ENCODE measurements at places on chromosomes 3 and 15.

- no peak for DNase-seq
These were observed 584.4 kb upstream of the TBL1XR1 start for GRCh38 chr3:177781686-177782161.

DNA sequence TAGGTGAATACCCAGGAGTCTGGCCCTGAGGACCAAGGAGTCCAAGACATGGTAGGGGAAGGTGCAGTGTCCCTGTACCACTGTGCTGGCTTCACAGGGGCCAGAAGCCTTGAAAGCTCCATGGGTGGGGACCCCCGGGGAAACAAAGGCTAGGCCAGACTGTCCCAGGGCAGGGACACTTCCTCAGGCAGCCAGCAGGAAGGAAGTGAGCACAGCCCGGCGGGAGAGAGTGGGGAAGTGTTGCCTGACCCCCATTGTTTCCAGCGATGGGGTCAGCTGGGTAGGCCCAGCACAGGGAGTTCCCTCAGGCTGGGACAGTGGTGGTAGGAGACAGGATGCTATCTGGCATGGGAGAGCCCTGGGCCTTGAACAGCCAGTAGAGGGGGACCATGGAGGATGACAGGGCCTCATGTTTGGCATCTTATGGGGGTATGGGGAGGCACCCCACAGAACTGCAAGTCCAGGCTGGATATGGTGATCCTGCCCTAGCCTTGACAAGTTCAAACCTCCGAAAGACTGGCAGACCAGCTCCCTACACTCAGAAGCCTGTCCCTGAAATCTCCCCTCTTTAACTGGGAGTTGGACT, 1.2 kb upstream of the HYAL2 start:
- no peak for DNase-seq

- no peak for DNase-seq
These were observed 20.3 kb downstream of the NIT2 start for GRCh38 chr3:100354850-100355249.

- DNase-seq: no peak
These were observed 48.6 kb upstream of the MAGEF1 start for GRCh38 chr3:184760337-184761074.

- no peak for DNase-seq
These were observed 24.2 kb upstream of the SLC41A3 start for GRCh38 chr3:126107957-126108675.

GRCh38 chr3:177126015-177126773, 71.1 kb downstream of the TBL1XR1 start:
- no peak for DNase-seq

DNA sequence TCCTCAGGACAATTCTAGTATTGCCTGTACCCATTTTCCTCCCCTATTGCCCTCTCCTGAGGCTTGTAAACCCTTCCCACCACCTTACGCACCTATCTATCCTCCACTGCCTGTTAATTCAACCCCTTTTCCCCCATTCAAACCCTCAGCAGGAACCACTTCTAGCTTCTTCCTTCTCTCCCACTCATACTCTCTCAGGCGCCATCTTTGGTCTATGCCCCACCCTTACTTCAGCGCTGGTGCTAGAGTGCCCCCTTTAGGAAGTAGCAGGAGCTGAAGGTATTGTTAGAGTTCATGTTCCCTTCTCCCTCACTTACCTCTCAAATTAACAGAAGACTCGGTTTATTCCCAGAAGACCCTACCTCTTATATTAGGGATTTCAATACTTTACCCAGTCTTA, 121.8 kb upstream of the NLGN1 start:
- no peak for DNase-seq

GRCh38 chr15:93520206-93520605, 431.2 kb upstream of the RGMA start:
- DNase-seq: no peak

DNA sequence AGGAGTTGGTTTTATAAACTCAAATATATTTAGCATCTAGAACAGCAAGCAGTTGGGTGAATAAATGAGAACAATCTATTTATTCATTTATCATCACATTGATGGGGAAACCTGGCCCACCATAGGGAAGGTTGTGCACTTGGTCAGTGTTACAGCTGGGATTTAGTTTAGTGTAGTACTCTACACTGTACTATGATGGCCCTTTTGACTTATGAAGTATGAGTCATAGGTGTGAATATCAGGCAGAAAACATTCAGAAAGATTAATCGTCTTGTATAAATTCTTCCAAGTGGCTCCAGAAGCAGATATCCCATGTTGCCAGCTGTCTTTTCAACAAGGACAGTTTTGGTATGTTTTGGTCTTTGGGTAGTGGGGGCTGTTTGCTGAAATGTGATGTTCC, 38.0 kb downstream of the BBS4 start:
- DNase-seq: no peak

Measured in activated CD8-positive, alpha-beta memory T cell treated with anti-CD3 and anti-CD28 coated beads for 48 hours (primary cell).